ENCODE measurements at places on chromosomes 16 and 17.
A peak's percentile ranks its signal among the peaks of the same experiment; 100 is the strongest.

DNA sequence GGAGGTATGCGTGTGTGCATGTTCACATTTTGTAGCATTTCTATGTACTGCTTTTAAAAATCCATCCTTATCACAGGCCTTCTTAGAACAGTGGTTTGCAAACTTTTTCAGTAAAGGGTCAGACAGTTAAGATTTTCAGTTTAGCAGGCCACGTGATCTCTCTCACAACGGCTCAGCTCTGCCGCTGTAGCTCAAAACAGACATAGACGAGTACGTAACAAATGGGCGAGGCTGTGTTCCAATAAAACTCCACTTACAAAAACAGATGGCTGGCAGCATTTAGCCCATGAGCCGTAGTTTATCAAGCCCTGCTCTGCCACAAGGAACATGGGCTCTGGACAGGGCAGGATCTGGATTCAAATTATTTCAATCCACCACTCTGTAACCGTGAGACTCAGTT lies 141.8 kb downstream of the XYLT1 start:
- DNase-seq, result no peak

DNA sequence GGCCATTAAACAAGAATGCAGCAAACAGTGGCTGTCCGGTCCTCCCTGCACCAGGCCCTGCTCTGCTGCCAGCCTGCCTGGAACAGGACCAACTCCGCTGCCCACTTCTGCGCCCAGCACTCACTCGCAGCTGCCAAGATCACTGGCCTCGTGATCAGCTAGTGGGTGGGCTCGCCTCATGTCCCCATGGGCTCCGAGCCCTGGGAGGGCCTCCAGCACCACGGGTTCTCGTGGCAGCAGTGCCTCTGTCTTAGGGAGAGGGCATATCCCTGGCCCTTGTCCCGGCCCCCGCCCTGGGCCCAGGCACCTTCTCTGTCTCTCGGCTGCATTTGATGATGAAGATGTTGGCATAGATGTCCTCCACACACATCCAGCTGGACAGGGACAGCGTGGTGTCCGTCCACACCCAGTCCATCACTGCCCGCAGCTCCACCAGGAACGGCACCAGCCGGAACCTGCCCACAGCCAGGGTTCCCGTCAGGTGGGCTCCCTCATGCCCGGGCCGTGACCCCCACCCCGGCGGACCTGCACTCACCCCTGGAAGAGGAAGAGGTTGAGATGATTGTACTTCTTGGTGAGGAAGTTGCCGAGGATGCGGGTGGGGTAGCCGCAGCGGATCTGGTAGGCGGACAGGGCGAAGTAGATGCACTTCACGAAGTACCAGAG lies 13.1 kb downstream of the CTU2 start:
- DNase-seq, result peak; percentile 83

DNA sequence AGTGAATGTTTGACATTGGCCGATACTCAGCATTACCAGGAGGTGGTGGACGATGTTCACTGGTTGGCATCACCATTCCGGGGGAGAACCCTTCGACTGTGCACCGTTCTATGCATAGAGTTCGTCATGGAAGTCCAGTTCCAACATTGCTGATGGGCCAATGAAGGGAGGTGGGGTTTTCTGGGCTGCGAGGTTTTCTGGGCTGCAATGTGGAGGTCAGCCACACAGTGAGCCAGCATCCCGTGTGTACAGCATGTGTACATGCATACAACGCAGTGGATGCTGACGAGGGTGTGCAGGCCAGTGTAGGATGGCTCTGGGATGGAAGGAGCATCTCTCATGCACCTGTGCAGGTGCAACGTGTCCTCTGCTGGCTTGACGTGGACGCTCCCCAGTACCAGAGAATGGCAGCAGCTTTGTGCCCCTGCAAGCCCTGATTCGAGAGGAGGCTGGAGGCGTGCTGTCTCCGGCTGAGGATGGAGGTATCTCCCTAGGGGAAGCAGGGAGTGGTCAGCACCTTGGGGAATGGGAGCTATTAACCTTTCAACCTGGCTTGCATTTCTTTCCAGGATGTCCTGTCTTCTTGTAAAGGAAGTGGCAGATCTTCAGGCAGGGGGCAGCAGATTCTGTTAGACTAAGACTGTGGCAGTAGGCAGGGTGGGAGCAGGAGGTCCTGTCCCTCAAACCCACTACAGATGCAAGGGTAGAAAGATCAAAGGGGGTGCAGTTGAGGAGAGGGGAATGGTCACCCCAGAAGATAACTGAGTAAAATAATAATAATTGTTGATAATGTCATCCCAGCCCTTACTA lies 98.2 kb downstream of the CYLD start:
- no peak for DNase-seq

GRCh38 chr17:19238167-19238505 lies 970 bp downstream of the EPN2 start:
- no peak for DNase-seq

DNA sequence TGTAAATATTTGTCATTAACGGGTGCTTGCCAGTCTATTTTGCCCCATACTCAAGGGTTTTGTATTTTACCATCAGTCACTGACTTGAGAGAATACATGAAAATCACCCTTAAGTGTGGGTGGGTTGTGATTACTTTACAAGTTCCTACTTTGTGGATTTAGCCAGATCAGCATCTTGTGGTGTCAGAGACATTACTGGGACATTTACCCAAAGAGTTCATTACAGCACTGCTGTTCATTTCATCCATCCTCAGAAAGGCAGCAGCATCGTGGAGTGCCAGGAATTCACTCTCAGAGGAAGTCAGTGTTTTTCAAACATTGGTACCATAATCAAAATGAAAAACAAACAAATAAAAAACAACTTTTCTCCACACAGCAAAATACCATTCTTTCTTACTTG lies 110.8 kb downstream of the CNTNAP4 start:
- DNase-seq, result no peak

Data from hypothalamus (tissue), 51 donors.